CD4-positive, alpha-beta T cell treated with Interferon alpha-2 for 1 hour (primary cell): ENCODE measurements at places on chromosomes 16 and 17.

DNA sequence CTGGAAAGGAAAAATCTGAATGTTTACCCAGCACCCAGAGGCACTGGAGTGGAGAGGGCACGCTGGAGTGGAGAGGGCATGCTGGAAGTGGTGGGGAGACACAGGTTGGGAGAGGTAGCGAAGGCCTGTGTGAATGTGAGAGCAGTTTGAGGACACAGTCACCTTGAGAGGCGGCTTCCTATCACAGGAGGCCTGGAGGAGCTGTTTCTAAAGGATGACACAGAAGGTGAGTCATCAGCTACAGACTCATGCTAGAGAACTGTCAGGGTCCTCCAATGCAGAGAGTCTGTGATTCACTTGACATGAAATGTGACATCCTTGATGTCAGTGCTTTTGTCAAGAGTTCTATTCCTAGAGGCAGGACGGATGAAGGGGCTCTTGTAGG lies 13.8 kb downstream of the CTRL start:
- DNase-seq: no peak

- no peak for DNase-seq
Measured at GRCh38 chr17:66739553-66739952, 95.4 kb upstream of the CACNG5 start.

GRCh38 chr17:40921026-40921425 lies 16.4 kb downstream of the KRT23 start:
- no peak for DNase-seq

DNA sequence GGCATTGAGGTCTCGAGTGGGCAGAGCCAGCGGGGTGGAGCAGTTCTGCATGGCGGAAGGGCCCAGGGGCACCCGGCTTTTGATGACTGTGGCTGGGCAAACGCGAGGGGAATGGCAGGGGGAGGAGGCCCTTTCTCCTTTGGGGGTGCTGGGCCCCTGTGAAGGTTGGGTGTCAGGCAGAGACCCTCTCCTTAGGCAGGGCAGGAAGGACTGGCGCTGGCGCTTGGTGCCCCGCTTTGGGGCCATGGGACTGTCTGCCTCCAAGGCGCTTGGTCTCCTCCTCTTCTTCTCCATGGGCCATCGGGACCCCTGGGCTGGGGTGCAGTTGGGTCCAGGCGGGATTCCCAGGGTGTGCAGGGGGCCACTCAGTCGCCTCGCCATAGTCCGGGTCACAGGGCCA lies 12.8 kb upstream of the GFAP start:
- no peak for DNase-seq

DNA sequence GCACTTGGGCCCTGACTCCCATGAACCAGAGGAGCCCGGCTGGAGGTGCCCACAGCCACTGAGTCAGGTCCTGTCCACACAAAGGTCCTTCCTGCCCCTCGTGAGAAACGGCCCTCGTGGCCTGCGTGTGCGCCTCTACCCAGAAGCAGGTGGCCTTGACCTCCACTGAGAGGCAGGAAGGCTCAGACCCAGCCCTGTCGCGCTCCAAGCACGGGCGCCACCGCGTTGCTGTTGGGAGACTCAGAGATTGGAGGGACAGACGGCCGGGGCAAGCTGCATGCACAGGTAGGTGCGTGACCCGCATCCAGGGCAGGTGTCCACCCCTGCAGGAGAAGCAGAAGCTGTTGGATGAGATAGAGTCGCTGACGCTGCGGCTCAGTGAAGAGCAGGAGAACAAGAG lies 8.1 kb upstream of the CAPN15 start:
- no peak for DNase-seq

GRCh38 chr17:17728550-17729251 lies 47.4 kb downstream of the RAI1 start:
- no peak for DNase-seq

GRCh38 chr17:41512546-41513167 lies 6.0 kb downstream of the KRT15 start:
- DNase-seq: no peak

GRCh38 chr17:51298508-51299371 lies 38.4 kb downstream of the UTP18 start:
- DNase-seq: peak; percentile 23

DNA sequence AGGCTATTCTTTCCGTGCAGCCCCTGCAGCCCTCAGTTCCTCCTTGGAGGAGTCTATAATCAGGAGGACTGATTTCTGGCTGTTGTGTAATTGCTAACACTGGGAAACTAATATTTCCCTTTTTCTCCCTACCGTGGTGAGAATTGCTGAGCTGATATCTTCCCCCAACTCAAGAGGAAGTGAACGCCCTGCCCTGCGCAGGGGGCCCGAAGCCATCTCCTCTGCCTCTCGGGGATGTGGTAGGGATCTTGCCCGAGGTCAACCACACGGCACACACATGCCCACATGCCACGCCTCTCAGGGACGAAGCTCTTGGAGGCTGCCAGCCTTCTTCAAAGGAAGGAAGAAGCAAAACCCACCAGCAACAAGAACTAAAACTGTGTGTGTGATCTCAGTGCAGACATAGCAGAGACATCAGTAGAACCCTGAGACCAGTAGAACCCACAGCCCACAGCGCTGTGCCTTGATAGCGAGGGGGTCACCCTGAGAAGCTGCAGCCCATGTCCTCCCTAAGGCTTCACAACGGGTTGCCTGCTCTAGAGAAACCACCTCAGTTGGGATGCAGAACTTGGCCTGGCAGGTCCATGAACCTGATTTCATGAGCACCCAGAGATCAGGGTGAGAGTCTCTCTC lies 8.9 kb upstream of the ULK2 start:
- peak; percentile 56 for DNase-seq

DNA sequence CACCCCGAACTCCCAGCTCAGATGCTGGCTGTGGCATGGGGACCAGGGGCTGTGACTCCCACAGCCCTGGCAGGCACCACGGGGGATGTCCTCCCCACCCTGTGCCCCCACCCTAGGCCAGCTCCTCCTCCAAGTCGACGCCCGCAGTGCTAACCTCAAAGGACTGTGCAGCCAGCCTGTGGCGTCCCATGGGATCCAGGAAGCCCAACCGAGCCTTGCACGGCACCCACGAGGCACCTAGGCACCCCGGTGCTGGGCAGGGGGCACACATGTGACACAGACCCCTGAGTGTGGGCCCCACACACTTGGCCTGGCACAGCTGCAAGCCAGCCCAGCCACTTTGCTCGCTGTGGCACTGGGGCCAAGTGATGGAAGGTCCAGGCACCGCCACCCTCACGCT lies 3.9 kb downstream of the GCGR start:
- no peak for DNase-seq

GRCh38 chr16:6207580-6207979 lies 1110.0 kb upstream of the EEF2KMT start:
- DNase-seq: no peak
